Activated T-helper 17 cell treated with anti-CD3 and anti-CD28 coated beads, Interleukin-2, amount 50 U/mL, for 72 hours (primary cell): ENCODE measurements at places on chromosomes 5 and 9.

DNA sequence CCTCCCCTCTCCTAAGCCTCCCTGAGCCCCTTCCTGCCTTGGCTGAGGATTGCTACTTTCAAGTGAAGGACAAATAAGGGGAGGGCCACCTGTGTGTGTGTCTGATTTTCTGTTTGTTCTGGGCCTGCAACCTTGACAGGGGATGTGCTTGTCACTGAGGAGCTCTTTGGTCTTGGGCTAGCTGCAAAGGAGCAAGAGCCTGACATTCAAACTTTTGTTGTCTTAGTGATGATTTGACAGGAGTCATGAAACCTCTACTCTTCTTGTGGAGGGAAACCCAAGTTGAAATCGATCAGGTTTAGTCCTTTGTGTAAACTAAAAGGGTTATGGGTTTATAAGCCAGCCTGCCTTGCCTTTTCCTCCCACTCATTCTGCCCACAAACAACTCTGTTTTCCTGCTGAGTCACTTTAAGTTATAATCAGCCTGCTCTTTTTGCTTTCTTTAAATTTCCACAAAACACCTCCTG is 16.9 kb downstream of the CLTA start:
- ATAC-seq: peak; percentile 83

DNA sequence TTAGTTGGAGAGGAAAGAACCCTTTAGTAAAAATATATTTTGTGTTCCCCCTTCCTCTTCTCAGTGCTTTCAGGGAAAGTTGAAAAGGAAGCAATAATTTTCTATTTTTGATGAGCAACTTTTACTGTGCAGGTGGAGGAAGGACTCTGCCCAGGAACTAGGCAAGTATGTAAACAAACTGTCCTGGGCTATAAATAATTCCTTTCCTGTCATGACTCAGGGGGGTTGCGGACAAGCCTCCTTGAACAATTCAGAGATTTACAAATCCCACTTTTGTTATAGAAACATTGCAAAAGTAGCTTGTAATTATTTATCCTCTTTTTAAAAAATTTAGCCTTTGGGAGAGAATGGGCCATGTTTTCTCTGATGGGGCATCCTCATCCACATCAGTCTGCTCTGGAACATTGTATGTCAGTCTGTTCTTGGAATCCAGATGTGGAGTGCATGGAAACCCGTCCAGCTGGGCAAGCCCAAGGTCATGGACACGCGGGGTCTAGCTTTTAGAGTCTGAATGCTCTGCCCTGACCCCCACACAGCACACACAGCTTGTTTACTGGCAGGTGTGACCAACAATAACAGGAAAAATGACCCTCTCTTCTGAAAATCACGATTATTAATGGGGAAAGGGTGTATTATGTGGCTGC is 127.6 kb downstream of the GADD45G start:
- ATAC-seq: no peak

DNA sequence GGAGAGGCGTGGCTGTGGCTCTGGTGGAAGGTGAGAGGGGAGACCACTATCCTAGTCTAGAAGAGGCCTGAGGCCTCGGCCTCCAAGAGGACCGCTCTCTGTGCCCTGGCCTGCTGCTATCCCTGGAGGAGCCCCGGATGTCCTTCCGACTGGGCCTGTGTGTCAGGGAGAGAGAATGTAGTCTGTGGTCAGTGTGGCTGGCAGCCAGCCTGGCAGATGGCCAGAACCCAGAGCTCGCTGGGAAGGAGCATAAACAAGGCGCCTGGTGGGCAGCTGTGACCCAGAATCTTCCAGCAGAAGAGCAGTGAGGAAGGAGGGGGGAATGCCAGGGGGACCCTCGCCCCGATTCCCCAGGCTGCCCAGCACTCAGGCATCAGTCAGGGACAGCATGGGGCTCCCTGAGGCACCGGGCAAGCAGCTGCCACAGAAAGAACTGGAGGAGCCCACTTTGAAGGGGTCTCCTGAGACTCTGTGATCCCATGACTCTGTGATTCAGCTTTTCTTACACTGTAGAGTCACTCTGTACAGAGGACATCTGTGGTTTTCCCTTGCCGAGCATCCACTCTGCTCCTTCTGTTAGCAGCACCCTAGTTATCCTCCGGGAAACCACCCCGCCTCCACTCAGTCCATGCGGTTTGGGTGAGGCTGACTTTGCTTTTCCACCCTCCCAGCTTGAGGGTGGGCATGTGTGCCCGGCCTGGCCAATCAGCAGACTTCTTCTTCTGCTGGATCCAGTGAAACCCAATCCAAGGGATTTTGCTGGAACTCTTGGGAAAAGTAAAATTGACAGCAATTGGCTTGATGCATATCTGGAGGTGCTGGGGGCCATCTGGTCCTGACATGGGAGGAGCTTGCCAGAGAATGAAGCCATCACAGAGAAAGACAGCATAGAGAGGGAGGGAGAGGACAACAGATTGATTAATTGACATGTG is 46.2 kb upstream of the PWWP2A start:
- peak; percentile 57 for ATAC-seq

DNA sequence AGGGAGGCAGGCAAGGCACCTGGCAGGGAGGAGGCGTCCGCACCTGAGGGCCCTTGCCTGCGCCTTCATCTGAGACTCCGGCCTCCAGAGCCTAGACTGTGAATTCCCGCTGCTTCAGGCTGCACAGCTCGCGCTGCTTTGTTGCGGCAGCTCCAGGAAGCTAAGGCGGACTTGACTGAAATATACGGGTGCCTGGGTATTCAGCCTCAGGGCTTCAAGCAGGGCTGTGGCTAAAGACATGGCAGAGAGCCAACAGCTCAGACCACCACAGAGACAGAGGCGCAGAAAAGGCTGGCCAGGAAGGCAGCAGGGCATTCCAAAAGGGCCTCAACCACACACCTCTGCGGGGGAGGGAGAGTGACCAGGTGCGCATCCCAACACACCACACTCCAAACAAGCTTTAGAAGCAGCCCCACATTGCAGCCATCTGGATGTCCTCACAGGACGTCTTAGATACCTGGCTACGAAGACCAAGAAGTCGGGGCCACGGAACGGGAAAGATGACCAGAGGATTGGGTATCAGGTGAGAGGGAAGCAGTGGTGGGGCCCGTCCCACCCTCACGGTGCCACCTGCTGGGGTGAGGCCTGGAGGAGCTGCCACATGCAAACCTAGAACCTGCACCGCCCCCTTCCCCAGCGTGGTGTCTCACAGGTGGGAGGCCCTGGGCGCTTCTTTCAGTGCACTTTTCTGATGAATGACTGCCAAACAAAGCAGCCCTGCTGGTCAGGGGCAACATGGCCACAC is 1.7 kb upstream of the DPH7 start:
- no peak for ATAC-seq

GRCh38 chr9:2916382-2916985 is 72.6 kb upstream of the PUM3 start:
- no peak for ATAC-seq

- no peak for ATAC-seq
Measured at GRCh38 chr9:131087354-131087893, 8.9 kb upstream of the AIF1L start.

- ATAC-seq: no peak
Measured at GRCh38 chr5:114055318-114056184, 306.3 kb upstream of the KCNN2 start.

DNA sequence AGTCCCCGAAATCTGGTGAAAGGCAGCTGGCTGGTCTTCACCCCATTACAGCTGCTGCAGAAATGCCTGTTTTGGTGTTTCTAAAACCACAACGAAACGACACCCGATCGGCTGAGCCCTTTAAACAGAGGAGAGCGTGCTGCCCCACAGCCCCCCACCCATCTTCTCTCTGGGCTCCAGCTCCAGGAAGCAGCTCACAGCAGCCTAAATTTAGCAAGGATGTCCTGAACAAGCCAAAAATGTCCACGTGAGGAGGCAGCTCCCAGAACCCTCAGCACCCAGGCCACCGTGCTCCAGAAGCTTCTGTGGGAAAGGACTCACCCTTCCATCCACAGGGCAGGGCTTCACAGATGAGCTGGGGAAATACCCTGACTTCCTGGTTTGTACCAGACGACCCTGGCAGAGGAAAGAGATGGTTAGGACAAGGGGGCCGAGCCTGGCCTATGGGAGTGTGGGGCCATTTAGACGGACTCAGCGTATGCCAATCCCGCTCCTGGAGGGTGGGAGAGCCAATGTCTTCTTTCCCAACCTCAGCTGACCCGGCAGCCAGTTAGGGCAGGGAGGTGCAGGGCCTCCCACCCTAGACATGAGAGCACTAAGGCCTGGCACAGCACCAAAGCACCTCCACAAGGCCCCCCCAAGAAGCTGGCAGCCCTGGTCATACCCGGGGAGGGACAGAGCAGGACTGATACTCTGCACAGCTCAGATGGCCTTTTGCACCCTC is 39.1 kb upstream of the SARDH start:
- ATAC-seq: no peak

- no peak for ATAC-seq
Measured at GRCh38 chr5:65268525-65268924, 213.2 kb downstream of the ADAMTS6 start.

DNA sequence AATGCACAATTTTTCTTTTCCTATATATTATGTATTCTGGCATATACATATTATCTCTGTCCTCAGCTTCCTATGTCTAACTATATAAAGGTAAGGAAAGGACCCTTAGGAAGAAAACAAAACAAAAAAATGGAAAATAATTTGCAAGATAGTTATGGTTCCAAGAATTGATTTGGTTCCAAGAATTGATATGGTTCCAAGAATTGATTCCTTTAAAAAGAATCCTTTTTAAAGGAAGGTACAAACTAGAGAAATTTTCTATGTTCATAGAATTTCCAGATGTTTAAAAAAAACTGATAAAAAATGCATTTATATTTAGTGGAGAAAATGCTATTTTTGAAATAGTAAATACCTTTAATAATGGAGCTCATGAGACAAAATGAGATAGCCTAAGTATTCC is 12.1 kb downstream of the LYRM7 start:
- ATAC-seq: no peak

GRCh38 chr9:29183971-29184370 is 1610.7 kb upstream of the C9orf72 start:
- ATAC-seq: no peak

DNA sequence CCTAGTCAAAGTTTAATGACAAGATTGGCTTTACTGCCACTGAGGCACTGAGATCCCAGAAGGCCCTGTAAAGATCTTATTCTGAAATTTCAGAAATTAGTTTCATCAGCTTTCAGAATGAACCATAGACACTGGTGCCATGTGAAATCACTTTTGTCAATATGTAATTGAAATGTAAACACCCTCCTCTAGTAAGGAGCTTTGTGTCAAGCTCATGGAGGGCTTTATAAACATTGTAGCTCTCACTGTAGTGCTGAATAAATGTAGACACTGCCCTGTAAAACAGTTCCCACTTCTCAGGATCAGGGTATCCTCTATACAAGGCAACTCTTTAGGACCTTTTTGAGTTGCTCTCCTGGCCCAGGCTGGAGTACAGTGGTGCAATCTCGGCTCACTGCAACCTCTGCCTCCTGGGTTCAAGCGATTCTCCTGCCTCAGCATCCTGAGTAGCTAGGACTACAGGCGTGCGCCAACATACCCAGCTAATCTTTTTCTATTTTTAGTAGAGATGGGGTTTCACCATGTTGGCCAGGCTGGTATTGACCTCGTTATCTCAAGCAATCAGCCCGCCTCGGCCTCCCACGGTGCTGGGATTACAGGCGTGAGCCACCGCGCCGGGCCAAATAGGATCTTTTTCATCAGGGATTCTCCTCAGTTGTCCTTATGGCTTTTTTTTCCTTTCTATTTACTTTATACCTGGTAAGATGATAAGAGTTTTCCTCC is 1823.9 kb upstream of the CDH9 start:
- no peak for ATAC-seq

DNA sequence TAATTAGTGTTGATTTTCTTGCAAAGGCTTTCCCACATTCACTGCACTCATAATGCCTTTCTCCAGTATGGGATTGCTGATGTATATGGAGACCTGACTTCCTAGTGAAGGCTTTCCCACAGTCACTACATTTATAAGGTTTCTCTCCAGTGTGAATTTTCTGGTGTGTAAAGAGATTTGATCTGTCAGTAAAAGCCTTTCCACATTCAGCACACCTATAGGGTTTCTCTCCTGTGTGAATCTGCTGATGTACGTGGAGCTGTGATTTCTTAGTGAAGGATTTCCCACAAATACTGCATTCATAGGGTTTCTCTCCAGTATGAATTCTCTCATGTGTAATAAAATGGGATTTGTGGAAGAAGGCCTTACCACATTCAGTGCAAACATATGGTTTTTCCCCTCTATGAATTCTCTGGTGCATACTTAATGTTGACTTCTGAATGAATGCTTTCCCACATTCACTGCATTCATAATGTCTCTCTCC is 31.1 kb downstream of the ZNF484 start:
- ATAC-seq: no peak

DNA sequence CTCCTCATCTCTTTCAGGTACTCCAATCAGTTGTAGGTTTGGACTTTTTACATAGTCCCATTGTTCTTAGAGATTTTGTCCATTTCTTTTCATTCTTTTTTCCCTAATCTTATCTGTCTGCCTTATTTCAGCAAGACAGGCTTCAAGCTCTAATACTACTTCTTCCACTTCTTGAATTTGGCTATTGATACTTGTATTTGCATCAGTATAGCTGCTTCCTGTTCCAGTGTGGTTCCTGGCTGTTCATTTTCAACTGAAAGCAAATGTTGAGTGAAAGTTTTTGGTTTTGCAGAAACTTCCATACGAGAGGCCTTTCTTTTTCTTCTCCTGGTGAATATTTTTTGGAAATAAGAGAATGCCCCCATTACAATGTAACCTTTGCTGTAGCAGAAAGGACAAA is 12.0 kb upstream of the IFNA1 start:
- ATAC-seq: no peak

DNA sequence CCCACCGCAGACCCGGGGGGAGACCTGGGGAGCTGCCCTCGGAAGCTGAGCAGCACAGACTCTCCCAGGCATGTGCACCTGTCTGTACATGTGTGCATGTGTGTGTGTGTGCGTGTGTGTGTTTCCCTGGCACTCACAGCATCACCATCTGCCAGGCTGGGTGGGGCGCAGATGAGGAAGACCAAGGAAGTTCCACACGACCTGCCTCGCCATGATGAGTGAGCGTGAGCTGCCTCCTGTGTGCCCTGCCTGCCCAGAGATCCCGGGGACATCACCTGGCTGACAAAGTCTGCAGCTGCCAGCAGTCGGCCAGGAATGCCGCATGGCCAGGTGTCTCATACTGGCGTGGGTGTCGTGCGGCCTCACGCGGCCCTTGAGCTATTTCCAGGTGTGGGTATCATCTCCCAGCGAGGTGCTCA is 4.0 kb upstream of the GPSM1 start:
- no peak for ATAC-seq

GRCh38 chr5:147751156-147751830 is 31.2 kb downstream of the JAKMIP2 start:
- no peak for ATAC-seq

DNA sequence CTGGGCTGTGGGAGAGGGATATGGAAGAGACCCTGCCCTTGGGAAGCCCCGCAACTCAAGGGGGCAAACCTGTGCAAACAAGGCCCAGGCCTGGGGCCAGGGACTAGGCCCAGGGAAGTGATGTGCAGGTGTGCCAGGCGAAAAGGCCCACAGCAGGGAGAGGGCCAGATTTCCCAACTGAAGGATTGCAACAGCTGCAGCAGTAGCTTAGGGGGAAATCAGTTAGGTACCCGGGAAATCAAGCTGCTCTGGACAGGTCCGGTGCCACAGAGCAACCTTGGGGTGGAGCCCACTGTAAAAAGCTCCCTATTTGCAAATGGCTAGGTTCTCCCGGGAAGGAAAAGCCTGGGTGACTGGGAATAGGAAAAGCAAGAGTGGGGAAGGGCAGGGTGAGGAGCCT is 10.4 kb downstream of the GRIN1 start:
- no peak for ATAC-seq
